CD8-positive, alpha-beta memory T cell (primary cell): ENCODE measurements at places on chromosomes 2 and 18.
A peak's percentile ranks its signal among the peaks of the same experiment; 100 is the strongest.

DNA sequence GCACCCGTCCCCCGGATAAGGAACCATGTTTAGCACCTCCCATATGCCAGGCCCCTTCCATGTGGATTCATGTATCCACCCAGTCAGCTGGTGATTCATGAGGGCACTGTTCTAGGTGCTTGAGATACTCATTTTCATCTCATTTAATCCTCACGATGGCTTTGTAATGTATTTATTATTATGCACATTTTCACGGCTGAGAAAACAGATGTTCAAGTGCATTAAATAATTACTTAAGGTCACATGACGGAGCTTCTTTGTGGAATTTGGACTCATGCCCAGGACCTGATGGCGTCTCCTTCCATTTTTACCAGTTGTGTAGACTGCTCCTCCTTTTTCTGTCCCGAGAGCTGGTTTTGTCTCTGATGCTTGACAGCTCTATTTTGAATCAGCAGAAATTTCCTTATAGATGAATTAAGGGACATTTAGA, 72.2 kb upstream of the RBM44 start:
- H3K4me3 ChIP-seq: no peak overlapping the region
- H3K27me3 ChIP-seq: no peaks in the 10 kb centered on the region
- H3K4me1 ChIP-seq: peaks cover 17% of the 10 kb centered on the region
- no peak overlapping the region for H3K27ac ChIP-seq
- no peak for DNase-seq
- H3K36me3 ChIP-seq: no peaks in the 10 kb centered on the region

GRCh38 chr18:79871481-79872091, 73.8 kb downstream of the KCNG2 start:
- no peaks in the 10 kb centered on the region for H3K4me1 ChIP-seq
- no peaks in the 10 kb centered on the region for H3K36me3 ChIP-seq
- no peaks in the 10 kb centered on the region for H3K27me3 ChIP-seq
- DNase-seq: no peak
- H3K27ac ChIP-seq: no peak overlapping the region

DNA sequence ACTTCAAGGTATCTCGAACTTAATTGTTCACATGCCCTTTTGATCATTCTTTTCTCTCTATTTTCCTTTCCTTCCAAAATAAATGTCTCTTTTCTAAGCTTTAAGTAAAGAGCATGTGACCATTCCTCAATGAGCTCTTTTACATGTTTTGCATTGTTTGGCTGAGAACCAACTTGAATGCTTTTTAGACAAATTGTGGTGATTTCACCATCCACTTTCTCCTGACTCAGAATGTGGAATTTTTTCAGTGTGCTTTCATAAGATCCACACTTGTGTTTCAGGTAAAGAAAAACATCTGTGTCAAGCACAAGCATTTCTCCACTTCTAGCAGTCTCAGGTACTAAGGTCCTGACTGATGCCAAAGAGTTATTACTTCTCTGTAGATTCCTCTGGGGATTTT, 10.7 kb downstream of the RBM43 start:
- no peaks in the 10 kb centered on the region for H3K4me1 ChIP-seq
- H3K4me3 ChIP-seq: no peak overlapping the region
- H3K27me3 ChIP-seq: no peaks in the 10 kb centered on the region
- DNase-seq: no peak
- no peak overlapping the region for H3K27ac ChIP-seq

GRCh38 chr18:76488190-76488589, 6.9 kb downstream of the ZNF516 start:
- DNase-seq: no peak
- no peaks in the 10 kb centered on the region for H3K36me3 ChIP-seq

DNA sequence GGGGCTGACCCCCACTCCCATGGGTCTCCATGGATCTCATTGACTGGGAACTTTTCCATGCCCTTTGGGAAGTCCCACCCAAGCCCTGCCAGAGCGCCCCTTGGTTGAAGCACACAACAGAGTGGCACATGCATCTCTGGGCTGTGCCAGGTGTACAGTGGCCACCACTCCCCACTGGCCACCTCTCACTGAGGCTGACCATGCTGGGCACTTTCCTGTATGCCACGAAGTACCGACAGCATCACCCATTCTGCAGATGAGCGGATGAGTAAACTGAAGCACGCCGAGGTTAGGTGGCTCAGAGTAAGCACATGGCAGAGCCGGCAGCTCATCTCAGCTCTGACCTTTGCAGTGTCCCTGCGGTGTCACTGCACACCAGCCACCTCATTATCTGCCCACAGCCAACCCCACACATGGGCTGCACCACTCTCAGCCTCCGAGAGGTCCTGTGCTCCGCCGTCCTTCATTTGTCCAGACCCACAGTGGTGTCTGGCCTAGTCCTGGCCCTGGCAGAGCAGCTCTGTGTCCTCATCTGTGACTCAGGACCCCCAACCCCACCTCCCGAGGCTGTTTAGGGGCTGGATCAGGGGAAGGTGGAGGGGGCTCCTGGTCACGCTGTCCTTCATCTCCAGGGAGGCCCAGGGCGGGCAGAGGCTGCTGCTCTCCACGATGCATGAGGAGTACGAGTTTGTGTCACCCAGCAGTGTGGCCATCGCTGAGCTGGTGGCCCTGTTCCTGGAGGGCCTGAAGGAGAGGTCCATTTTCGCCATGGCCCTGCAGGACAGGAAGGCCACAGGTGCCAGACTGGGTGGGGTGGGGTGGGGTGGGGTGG, 18.0 kb upstream of the GPR17 start:
- H3K27ac ChIP-seq: no peak overlapping the region
- no peak for DNase-seq
- H3K27me3 ChIP-seq: no peaks in the 10 kb centered on the region
- H3K4me3 ChIP-seq: no peak overlapping the region

- H3K36me3 ChIP-seq: no peaks in the 10 kb centered on the region
- no peak for DNase-seq
- H3K4me3 ChIP-seq: no peak overlapping the region
These were observed 1288.7 kb downstream of the LRP1B start for GRCh38 chr2:140842110-140842509.

DNA sequence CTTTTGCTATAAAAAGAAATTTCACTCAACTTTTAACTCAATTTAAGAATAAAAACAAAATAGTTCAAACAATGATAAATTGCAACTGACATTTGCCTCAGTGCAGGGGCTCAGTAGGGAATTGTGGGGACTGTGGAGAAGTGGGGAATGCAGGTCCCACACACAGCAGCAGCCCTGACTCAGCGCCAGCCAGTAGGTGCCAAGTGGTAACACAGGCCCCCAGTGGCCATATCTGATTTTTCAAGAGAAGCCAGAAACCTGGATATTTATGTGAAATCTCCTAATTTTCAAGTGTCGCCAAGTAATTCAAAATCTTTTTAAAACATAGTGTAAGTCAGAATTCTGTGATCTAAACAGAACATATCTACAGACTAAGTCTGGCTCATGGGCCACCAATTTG, 186.3 kb downstream of the EN1 start:
- no peaks in the 10 kb centered on the region for H3K36me3 ChIP-seq
- no peak overlapping the region for H3K4me3 ChIP-seq
- no peaks in the 10 kb centered on the region for H3K27me3 ChIP-seq
- DNase-seq: no peak
- H3K27ac ChIP-seq: no peak overlapping the region

- no peak for DNase-seq
- H3K4me3 ChIP-seq: no peak overlapping the region
- no peaks in the 10 kb centered on the region for H3K36me3 ChIP-seq
- no peak overlapping the region for H3K27ac ChIP-seq
These were observed 187.7 kb upstream of the CXCR4 start for GRCh38 chr2:136305517-136306192.

GRCh38 chr18:44693030-44693784, 12.5 kb downstream of the SETBP1 start:
- H3K27ac ChIP-seq: no peak overlapping the region
- DNase-seq: no peak
- H3K4me3 ChIP-seq: no peak overlapping the region
- no peaks in the 10 kb centered on the region for H3K27me3 ChIP-seq

GRCh38 chr2:159902722-159903121, 104.7 kb upstream of the CD302 start:
- H3K4me1 ChIP-seq: peaks cover 21% of the 10 kb centered on the region
- H3K27ac ChIP-seq: no peak overlapping the region
- H3K4me3 ChIP-seq: peak overlapping the region; percentile 94

- H3K27me3 ChIP-seq: no peaks in the 10 kb centered on the region
- H3K36me3 ChIP-seq: no peaks in the 10 kb centered on the region
- H3K27ac ChIP-seq: no peak overlapping the region
- no peak for DNase-seq
- no peak overlapping the region for H3K4me3 ChIP-seq
These were observed 2168.6 kb upstream of the PIK3C3 start for GRCh38 chr18:39786477-39786876.

GRCh38 chr2:72112401-72112800, 35.3 kb downstream of the CYP26B1 start:
- H3K4me1 ChIP-seq: no peaks in the 10 kb centered on the region
- no peaks in the 10 kb centered on the region for H3K36me3 ChIP-seq
- DNase-seq: no peak
- no peak overlapping the region for H3K4me3 ChIP-seq

- H3K27ac ChIP-seq: no peak overlapping the region
- no peak for DNase-seq
- H3K36me3 ChIP-seq: no peaks in the 10 kb centered on the region
- H3K4me3 ChIP-seq: no peak overlapping the region
- H3K27me3 ChIP-seq: no peaks in the 10 kb centered on the region
- peaks cover 6% of the 10 kb centered on the region for H3K4me1 ChIP-seq
These were observed 9.9 kb downstream of the TNP1 start for GRCh38 chr2:216849987-216850386.

DNA sequence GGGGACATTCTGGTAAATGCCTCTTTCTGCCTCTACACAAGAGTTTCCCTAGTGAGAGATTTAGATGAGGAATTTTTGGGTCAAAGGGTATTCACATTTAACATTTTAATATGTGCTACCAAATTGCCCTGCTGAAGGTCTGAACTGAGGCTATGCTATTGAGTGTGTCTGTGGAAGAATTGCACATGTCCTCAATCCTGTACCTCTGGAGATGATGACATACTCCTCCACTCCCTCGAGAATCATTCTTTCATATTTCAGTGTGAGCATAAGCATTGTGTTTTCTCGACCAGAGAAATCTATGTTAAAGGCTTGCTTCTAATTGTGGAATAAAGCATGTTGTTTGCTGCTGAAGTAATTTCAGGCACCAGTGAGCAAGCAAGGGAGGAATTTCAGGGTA, 110.5 kb downstream of the TSN start:
- no peak overlapping the region for H3K27ac ChIP-seq
- no peak overlapping the region for H3K4me3 ChIP-seq
- H3K36me3 ChIP-seq: no peaks in the 10 kb centered on the region
- H3K27me3 ChIP-seq: no peaks in the 10 kb centered on the region

- peaks cover 15% of the 10 kb centered on the region for H3K4me1 ChIP-seq
- H3K27ac ChIP-seq: peak overlapping the region; percentile 95
- H3K36me3 ChIP-seq: peaks cover 6% of the 10 kb centered on the region
- DNase-seq: no peak
- H3K4me3 ChIP-seq: peak overlapping the region; percentile 78
These were observed 1.2 kb downstream of the SLC35F5 start for GRCh38 chr2:113755035-113755834.

DNA sequence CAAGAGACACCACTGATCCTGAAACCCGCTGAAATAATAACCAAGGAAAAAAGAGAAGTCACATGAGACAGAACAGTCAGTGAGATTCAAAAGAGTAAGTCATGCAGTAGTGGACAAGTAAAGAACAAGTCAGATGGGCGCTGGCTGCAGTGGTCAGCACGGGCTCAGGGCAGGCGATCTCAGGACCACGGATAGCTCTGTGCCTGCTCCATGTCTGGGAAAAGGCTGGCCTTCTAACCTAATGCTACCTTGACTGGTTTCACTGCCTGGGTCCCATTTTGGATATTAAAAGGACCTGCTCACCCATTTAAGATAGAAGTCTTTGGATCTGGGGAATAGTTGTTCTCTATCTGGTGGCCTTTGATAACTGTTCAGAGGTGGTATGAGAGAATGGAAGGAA, 61.7 kb upstream of the LCLAT1 start:
- H3K4me3 ChIP-seq: no peak overlapping the region
- H3K4me1 ChIP-seq: no peaks in the 10 kb centered on the region
- no peak for DNase-seq
- no peaks in the 10 kb centered on the region for H3K36me3 ChIP-seq
- no peak overlapping the region for H3K27ac ChIP-seq

DNA sequence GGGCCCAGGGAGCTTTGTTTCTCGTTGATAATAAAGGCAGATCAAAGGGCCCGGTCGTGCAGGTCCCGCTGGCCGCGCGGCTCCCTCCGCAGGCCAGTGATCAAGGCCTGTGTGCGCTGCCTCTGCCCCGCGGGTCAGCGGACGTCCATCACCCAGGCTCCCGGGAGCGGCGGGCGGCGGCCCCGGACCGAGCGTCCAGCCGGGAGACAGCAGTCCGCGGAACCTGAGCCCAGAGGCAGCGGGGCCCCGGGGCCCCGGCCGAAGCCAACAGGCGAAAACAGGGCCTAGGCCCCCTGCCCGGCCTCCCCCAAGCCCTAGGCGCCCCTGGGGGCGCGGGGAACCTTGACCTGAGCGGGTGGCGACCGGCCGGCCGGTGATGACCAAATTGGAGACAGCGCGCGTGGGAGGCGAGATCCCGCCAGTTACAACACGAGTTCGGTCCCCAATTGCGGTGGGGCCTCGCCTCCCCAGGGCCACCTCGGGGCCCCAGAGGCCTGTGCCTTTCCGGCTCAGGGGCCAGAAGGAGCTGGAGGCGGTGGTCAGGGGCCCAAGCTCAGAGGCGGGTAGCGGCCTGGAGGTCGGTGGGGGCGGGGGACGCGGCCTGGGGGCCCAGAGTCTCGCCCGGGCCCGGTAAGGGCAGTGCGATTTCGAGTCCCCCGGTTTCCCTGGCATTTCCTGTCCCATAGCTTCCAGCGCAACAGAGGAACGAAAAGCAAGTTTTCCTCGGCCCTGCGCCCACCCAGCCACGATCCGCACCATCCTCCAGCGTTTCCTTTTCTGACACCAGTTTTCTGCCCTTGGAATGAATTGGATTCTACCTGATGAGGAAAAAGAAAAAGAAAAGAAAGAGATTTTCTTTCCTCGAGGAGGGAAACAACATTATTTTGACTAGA, 5.9 kb downstream of the SP9 start:
- DNase-seq: no peak
- H3K4me1 ChIP-seq: peaks cover 48% of the 10 kb centered on the region
- H3K27ac ChIP-seq: no peak overlapping the region

DNA sequence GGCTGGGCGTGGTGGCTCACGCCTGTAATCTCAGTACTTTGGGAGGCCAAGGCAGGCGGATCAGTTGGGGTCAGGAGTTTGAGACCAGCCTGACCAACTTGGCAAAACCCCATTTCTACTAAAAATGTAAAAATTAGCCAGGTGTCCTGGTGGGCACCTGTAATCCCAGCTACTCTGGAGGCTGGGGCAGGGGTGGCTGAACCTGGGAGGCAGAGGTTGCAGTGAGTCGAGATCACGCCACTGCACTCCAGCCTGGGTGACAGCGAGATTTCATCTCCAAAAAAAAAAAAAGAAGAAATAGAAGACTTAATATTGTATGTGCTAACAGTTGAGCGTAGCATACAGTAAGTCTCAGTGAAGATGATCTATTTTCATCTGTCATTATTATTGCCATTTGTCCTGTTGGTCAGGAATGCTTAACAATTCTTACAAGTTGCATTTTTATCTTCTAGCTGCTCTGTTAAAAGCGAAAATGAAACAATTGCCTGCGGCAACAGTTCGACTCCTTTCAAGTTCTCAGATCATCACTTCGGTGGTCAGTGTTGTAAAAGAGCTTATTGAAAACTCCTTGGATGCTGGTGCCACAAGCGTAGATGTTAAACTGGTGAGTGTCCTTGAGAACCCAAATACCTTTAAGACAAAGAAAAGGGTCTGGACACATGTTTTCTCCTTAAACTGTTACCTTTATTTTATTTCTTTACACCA, 7.2 kb downstream of the PMS1 start:
- H3K36me3 ChIP-seq: peaks cover 13% of the 10 kb centered on the region
- H3K27ac ChIP-seq: peak overlapping the region; percentile 64
- H3K4me1 ChIP-seq: no peaks in the 10 kb centered on the region
- peak; percentile 3 for DNase-seq
- H3K27me3 ChIP-seq: no peaks in the 10 kb centered on the region
